Memory B cell (primary cell): ENCODE measurements at places on chromosomes 6 and 20.

DNA sequence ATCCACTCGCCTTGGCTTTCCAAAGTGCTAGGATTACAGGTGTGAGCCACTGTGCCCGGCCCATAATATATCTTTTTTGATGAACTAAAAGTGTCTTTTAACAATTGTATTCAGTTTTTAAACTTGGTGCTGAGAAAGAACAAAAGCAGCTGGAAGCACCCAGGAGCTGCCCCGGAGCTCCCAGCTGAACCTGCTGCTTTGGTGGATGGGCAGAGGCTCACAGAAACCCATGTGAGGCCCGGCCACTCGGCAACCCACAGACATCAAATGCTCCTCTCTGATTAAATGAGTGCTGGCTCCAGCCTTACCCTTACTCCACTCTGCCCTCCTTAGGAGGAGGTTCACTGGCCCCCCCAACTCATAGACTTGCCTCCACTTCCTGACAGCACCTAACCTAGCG lies 59.4 kb upstream of the FRMD1 start:
- DNase-seq, result no peak

DNA sequence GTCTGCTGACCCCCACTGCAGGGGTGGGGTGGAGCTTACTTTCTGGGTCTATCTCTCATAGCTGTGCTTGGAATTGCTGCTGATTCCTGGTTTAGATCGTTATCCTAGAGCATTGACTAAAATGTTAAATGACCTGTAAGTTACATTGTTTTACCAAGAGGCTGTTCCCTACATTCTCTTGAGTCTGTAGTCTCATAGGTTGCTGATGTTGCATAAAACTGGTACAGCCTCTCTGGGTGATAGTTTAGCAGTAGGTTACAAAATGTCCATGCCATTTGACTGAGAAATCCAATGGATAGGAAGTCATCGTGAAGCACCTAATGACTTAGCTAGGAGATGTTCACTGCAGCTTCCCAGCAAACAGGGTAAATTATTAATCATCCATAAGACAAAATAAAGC lies 62.4 kb downstream of the TPD52L1 start:
- DNase-seq, result no peak

DNA sequence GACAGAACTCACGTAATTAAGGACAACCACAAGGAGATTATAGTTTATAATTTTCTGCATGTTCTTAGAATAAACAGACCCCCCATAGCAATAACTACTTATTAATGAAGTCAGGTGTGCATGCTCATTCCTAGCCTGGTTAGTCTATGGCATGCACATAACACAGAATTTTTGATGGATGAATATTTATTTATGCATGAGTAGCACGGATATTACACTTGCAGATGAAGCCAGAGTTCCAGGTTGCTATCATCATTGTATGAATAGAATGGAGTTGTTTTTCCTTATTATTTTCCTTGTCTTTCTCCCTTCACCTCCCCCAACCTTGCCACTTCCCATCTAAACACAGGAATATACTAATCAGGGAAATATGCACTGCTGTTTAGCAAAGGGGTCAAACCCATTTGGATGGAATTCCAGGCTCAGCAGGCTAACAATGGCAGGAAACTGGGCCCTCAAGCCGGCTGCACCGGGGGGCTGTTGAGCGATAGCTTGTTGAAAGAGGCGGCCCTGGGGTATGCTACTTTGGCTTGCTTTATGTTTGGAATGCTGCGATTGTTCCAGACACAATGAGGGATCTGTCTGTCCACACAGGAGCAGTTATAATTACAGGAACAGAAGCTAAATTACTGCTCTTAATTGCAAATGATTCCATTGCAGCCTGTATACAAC lies 112.6 kb downstream of the TMEM170B start:
- DNase-seq, result no peak

DNA sequence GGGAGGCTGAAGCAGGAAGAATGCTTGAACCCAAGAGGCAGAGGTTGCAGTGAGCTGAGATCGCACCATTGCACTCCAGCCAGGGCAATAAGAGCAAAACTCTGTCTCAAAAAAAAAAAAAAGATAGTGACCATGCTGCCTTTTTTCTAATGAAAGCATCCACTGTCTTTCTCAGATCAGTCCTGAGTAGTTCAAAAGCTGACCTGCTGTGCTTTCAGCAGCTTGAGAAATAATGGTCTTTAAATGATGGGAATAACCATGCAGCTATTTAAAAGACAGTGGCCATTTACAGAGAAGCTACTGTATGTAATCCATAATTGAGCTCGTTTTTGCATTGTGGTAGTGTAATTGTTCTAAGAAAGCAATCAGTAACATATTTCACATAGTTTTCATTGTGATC lies 36.1 kb downstream of the DSTN start:
- DNase-seq, result no peak

- DNase-seq, result no peak
Measured at GRCh38 chr6:25458485-25458884, 179.3 kb downstream of the CARMIL1 start.

DNA sequence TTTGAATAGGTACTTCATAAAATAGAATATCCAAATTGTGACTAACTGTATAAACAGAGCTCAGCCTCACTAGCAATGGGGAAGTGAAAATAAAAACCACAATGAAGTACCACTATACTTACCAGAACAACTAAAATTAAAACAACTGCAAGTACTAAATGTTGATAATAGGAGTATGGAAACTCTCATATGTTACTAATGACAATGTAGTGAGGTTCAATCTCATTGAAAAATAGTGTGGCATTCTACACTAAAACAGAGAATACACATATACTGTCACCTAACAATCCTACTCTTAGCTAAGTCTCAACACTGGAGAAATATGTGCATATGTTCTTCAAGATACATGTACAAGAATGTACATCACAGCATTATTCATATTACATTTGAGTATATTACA lies 132.0 kb upstream of the CARMIL1 start:
- no peak for DNase-seq

- DNase-seq, result no peak
Measured at GRCh38 chr20:12372557-12372956, 454.9 kb downstream of the BTBD3 start.

- DNase-seq, result peak; percentile 98
Measured at GRCh38 chr6:163413345-163414116, 987 bp upstream of the QKI start.

GRCh38 chr20:4192378-4193068 lies 177.2 kb upstream of the RNF24 start:
- no peak for DNase-seq

- DNase-seq, result no peak
Measured at GRCh38 chr20:59667981-59668515, 63.7 kb downstream of the PHACTR3 start.
